Stimulated activated CD8-positive, alpha-beta memory T cell treated with anti-CD3 and anti-CD28 coated beads, Interleukin-4, amount 100 ng/mL, for 1 hour (primary cell): ENCODE measurements at places on chromosomes 16 and 17.

GRCh38 chr16:89536886-89537548 is 23.5 kb upstream of the RPL13 start:
- DNase-seq: no peak

- no peak for DNase-seq
Observed at GRCh38 chr16:65822148-65822547, 544.3 kb upstream of the CDH5 start.

DNA sequence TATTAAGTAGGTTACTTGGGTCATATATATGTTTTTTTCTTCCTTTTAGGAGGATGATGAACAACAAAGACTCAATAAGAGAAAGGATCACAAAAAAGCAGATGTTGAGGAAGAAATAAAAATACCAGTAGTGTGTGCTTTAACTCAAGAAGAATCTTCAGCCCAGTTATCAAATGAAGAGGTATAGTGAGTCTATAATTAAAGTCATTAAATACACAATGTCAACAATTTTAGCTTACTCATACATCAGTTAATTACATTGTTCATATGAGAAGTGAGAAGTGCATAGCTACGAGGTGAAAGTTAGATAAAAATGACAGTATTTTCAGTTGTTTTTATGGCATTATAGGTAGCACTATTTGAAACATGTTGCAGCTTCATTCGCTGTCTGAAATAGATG is 65.2 kb downstream of the NUP88 start:
- DNase-seq: no peak

DNA sequence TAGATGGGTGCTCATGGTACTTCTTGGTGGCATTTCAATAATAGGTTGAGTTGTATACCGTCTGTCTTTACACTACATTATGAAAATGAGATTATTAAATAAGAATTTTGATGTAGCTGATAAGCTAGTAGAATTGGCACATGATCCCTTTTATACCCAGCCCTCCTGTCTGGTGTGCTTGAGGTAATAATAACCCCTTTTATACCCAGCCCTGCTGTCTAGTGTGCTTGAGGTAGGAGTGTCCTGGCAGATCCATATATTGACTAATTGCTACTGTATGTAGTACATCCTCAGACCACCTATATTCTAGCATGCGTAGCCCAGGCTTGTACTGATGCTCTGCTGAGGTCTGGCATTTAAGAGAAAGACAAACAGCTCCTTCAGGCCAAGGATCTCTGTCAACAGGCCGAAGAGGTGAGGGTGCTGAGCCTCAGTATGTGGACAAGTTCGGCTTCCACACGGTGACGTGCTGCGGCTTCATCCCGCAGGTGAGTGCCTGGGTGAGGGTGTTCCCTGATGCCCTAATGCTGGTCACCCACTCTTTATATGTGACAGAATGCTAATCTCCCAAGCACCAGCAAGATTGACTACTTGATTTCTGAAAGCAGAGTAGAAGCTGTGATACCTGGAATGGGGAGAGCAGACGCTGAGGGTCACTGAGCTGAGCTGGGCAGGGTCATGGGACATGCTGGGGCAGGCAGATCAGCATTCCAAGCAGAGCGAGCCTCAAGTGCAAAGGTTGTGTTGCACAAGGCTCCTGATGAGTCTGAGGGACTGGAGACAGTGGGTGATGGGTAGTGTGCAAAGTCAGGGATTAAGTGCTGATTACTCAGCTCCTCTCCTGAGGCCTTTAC is 5.7 kb downstream of the FN3K start:
- DNase-seq: no peak

- no peak for DNase-seq
Observed at GRCh38 chr16:28126684-28127620, 63.4 kb upstream of the GSG1L start.

- no peak for DNase-seq
Observed at GRCh38 chr17:13587487-13588338, 14.0 kb downstream of the HS3ST3A1 start.

GRCh38 chr17:14506364-14506763 is 205.5 kb downstream of the HS3ST3B1 start:
- DNase-seq: no peak

- DNase-seq: no peak
Observed at GRCh38 chr17:50189550-50190292, 11.7 kb downstream of the COL1A1 start.

DNA sequence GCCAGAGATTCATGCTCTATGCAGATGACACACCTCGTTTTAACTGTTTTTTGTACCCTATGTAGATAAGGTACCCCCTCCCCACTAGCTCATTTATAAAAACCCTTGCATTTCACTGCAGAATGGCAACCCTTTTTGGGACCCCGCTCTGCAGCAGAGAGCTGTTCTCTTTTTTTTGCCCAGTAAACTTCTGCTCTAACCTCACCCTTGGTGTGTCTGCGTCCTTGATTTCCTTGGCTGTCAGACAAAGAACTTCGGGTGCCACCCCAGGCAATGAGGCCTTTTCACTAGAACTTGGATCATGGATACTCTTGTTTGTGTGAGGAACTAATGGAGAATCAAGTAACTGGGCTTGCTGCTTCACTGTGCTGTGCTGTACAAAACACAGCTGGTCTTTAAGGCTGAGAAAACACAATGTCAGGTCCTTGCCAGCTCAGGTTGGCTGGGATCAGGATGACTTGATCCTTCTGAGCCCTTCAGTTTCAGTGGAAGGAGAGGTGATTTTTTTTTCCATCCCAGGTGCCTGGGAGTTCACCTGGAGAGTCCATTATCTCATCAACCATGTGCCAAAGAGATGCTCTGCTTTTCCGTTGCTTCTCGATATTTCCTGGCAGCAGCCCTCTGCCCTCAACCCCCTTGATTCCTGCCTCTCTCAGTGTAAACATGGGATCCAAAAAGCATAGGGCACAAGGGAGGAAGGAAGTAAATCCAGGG is 133.2 kb upstream of the FAM20A start:
- DNase-seq: no peak

GRCh38 chr16:31010585-31011325 is at the start of gene STX1B:
Gene STX1B, minus strand, starts transcription at chr16:31010638. Its CDS starts 242 bp downstream, at chr16:31010396.
- peak; percentile 21 for DNase-seq

GRCh38 chr16:82368041-82368440 is 198.0 kb upstream of the MPHOSPH6 start:
- DNase-seq: no peak

GRCh38 chr16:84190731-84191388 is at the start of gene ADAD2:
Gene ADAD2, plus strand, starts transcription at chr16:84191157. Its CDS starts 74 bp downstream, at chr16:84191231.
- DNase-seq: no peak

GRCh38 chr17:56742601-56743000 is 91.1 kb downstream of the C17orf67 start:
- DNase-seq: no peak

GRCh38 chr17:62689441-62690167 is 62.1 kb downstream of the MRC2 start:
- no peak for DNase-seq

- DNase-seq: no peak
Observed at GRCh38 chr16:82801361-82801760, 174.6 kb downstream of the CDH13 start.

DNA sequence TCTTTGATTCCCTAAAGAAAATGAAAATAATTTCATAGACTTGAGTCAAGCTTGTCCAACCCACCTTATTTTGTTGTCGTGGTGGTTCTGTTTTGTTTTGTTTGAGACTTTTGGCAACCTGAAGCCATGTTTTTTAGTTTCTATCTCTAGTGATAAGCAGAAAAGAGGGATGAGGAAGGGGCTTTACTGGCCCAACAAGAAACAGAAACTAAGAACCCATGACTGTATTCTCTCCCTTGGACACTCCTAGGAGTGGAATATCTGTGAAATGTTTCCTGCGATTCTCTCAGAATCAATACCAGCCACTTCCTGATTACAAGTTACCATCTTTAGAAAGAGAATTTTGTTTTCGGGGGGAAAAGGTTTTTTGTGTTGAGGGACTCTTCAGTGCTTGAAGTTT is 207.5 kb downstream of the PRKCA start:
- no peak for DNase-seq

- DNase-seq: no peak
Observed at GRCh38 chr17:4968486-4969046, 949 bp upstream of the SPAG7 start.

DNA sequence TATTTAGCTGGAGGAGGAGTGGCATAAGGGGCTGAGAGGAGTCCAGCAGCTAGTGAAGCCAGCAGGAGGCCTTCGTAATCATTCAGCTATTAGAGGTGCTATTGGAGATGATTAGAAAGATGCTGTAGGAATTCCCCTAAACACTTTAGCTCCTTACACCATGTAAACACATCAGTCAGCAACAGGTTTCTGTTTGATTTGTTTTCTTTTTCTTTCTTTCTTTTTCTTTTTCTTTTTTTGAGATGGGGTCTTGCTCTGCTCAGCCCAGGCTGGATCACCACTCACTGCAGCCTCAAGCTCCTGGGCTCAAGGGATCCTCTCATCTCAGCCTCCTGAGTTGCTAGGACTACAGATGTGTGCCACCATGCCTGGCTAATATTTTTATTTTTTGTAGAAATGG is 10.6 kb upstream of the SEPHS2 start:
- DNase-seq: no peak

DNA sequence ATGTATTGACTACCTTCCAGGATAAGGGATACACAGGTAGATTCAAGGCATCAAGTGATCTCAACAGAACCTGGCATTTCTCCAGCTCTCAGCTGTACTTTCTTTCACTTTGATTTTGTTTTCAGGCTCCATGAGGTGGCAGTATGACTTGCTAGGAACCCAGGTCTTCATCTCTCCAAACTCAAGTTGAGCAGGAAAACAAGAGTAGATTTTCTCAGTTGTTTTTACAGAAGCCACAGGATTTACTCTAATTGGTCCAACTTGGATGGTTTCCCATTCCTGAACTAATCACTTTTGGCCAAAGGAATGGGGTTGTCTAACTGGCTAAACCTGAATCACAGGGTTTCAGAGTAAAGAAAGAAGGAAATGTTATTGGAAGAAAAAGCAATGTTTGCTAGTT is 146.6 kb downstream of the TRIM37 start:
- no peak for DNase-seq

GRCh38 chr17:14590459-14591250 is 289.8 kb downstream of the HS3ST3B1 start:
- DNase-seq: no peak

DNA sequence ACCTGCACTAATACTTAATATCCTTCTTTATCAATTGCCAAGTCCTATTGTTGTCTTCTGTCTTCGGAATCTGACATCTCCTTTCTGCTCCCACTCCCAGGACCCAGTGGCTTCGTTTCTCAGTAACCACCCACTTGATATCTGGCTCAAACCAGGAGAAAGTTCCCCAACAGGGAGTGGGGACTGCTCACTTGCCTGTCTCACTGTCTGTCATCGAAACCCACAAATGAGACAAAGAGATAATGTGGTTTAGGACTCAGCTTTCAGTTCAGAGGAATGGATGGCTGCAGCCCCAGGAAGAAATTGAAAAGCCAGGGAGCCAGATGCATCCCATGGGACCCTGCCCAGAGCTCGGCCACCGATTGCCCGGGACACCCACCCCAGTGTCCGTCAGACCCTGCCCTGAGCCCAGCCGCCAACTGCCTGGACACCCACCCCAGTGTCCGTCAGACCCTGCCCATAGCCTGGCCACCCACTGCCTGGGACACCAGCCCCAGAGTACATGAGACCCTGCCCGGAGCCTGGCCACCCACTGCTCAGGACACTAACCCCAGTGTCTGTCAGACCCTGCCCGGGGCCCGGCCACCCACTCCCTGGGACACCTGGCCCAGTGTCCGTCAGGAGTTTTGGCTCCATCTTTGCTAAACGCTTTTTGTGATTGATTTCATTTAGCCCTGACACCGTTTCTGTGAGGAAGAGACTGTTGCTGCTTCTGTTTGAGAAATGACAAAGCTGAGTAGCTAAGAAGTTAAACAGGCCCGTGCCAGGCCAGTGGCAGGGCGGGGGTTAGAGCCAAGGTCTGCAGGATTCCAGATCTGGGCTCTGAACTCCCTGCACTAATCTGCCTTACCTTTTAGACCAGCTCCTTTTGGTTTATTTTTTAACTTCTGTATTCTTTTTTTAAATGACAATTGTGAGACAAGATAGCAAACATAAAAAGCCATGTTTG is 251.4 kb downstream of the PHKB start:
- DNase-seq: no peak

GRCh38 chr17:27466376-27466742 is 10.1 kb downstream of the KSR1 start:
- no peak for DNase-seq

- no peak for DNase-seq
Observed at GRCh38 chr17:10398352-10398751, 23.4 kb downstream of the MYH8 start.

DNA sequence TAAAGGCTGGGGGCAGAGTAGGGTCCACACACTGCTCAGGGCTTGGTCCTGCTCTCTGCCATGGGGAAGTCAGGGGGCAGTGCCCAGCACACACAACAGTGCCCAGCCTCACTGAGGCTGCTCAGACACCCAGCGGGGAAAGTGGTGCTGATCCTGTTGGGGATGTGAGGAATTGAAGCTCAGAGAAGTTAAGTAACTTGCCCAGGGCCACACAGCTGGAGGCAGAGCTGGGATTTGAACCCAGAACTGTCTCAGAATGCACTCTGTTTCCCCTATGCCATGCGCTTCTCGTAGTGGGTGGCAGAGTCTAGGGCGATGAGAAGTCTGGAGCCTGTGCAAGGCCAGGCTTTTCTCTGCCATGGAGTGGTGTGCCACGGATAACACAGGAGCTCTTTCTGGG is 59.3 kb downstream of the SDK2 start:
- DNase-seq: no peak

DNA sequence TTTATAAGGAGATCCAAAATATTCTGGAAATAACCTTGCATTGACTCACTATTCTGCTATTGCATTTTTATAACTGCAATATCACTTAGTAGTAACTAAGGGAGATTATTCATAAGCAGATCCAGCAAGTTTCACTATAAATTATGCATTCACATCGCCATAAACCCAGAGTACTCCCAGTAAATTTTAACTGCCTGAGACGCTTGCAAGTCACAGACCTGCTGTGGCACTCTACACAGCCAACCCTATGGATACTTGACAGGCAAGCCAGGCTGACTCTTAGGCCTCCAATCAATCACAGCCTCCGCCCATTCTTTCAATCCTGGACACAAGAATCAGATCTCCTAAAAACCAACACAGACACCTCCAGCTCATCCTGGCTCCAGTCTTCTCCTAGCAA is 28.2 kb downstream of the USP31 start:
- DNase-seq: no peak

DNA sequence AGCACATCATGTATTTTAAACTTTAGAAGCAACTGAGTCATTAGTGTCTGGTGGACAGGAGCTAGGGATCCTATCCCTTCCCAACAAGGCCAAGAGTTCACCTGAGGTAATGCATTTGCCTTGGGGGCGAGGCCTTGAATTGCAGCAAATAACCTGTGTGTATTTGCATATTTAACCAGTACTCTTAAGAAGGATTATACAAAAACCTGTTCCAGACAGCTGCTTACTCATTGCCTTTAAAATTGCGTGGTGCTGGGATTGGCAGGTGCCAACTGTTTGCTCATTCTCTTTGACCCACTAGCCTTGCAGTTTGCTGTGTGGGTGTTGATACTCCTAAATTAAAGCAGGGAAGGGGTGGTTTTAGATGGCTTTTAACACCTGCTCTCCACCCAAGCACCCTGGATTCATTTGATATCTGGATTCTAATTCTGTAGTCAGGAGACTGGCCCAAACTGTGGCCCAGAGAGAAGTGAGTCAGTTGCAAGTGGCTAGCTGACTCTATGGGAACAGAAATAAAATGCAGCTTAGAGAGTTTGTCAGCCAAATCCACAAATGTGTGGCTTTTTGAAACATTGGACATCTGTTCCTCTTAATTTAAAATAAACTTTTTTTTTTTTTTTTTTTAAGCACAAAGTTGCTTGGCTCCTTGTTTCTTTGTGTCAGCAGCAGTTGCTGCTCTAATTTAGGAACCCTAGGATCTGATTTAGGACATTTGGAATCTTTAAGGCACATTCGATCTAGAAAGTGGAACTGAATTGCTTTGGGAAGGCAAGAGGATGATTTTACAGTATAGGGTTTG is 46.9 kb downstream of the TUBD1 start:
- DNase-seq: no peak

- no peak for DNase-seq
Observed at GRCh38 chr17:78958641-78959127, 21.0 kb downstream of the LGALS3BP start.
